ENCODE measurements at places on chromosomes 7 and 10.

GRCh38 chr7:7895004-7895650 lies 73.5 kb upstream of the GLCCI1 start:
- DNase-seq, result no peak

- no peak for DNase-seq
Measured at GRCh38 chr7:127816354-127817190, 164.6 kb downstream of the SND1 start.

GRCh38 chr10:49831352-49832035 lies 69.4 kb upstream of the OGDHL start:
- no peak for DNase-seq

- DNase-seq, result no peak
Measured at GRCh38 chr10:132933308-132934042, 8.9 kb downstream of the CFAP46 start.

GRCh38 chr10:1605121-1605520 lies 132.2 kb downstream of the ADARB2 start:
- no peak for DNase-seq

DNA sequence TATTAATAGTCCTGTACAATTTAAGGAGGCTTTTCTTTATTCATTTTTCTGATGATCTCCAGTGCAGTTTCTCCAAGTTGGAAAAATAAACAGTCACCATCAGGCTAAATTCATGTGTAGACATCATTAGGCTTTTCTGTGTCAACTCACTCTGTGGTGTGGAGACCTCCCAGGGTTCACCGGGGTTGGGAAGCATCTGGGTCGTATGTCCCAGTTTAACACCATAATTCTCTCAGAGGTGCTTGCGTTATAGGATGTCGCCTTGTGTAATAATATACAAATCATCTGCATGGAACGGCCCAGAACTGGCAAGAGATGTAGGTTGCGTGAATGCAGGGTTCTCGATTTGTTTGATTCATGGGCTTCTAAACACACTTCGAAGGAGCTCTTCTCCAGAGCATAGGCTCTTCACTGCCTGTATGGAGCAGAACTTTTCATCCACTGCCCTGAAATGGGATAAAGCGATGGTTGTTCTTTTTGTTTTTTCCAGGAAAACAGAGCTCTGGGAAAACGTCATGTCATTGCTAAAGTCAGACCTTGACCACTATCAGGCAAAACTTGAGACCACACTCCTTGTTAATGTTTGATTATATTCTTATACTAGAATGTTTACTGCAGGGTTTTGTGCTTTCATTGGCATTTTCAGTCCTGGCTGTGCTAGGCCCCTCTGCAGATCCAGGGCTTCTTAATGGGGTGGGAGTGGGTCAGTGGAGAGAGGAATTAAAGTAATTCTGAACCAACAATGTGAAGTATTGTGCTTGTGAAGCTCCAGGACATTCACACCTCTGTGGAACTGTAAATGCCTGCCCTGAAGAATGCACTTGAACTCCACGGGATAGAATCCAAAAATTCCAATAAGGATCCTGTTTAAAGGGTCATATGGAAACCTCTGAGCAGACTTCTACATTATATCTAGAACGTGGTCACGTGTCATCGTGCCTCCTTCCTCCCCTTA lies 172.8 kb downstream of the TRIL start:
- DNase-seq, result no peak

DNA sequence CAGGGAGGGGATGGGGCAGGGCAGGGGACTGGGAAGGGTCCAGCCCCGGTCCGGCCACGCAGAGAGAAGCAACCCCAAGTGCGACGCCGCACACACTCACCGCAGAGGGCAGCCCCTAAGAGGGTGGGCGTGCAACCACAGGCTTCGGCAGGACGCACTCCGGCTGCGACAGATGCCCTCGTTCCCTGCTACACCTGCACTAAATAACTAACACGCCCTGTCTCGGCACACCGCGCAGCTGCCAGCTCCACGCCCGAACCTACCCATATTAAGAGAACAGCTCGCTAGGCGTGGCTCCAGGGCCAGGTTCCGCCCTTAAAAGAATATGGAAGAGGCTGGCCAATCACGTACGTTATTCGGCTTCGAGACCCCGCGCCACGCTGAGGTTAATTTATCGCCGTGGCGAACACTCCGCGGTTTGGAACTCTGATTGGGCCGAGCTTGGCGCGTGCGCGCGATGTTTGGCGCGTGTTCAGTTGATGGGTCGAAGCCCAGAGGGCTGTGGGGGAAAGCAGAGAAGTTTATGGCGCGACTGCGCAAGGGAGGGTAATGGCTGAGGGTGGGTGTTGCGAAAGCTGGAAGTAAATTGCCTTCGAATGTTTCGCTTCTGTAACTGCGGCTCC lies 91.1 kb downstream of the OR13A1 start:
- DNase-seq, result no peak

DNA sequence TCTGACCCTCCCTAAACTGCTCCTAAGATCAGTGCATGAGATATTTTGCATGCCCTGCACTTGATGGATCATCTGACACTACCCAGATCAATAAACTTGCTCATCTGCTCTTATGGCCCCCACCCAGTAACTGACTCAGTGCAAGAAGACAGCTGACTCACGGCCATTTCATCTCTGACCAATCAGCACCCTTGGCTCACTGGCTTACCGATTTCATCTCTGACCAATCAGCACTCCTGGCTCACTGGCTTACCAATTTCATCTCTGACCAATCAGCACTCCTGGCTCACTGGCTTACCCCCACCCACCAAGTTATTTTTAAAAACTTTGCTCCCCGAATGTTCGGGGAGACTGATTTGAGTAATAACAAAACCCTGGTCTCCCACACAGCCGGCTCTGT lies 37.2 kb upstream of the OPTN start:
- DNase-seq, result no peak

- DNase-seq, result no peak
Measured at GRCh38 chr7:148919859-148920258, 35.8 kb upstream of the EZH2 start.

- DNase-seq, result no peak
Measured at GRCh38 chr10:89503652-89504370, 31.6 kb downstream of the SLC16A12 start.

DNA sequence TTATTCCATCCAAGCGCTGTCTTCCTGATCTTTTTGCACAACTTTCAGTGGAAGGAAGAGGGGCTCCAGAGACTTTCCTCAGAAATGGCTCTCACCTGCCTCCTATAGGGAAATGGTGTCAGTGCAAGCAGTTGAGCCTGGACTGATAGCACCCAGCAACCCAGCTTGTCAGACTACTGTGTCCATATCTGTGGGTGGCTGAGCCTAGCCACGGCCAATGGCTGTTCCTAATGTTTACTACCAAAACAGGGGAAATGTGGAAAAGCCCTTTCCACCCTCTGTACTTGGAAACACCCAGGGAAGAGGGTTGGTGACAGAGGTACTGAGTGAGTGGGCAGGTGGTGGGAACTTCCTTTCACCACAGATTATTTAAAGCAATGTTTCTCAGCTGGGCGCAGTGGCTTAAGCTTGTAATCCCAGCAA lies 4.3 kb upstream of the YKT6 start:
- no peak for DNase-seq

GRCh38 chr10:44958196-44958897 lies 1.3 kb upstream of the RASSF4 start:
- no peak for DNase-seq

DNA sequence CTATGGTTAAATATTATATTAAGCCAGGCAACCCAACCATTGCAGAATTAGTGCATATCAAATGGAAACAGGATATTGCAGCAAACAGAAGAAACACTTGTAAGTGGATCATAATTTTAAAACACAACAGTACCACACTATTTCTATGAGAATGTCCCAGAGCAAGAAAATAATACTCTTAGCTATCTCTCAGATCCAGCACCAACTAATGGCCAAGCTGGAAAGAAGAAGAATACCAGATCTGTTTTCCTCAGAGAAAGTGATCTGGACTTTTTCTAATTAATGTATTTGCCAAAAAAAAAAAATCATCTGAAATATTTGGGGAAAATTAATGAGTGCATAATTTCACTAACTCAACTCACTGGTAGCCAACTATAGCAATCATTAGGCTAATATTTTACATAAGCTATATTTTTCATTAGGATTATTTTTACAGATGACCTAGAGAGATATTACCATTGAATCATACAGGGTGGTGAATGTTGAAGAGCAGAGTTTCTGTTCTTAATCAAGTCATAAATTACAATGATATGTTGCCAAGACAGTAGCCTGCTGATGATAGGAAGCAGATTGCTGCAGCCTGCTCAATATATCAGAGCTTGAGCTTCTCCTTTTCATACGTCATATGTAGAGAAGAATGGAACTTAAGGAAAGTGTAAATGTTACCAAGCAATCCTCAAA lies 995.4 kb upstream of the LRRN3 start:
- DNase-seq, result no peak

GRCh38 chr10:133212853-133213494 lies 17.0 kb upstream of the UTF1 start:
- DNase-seq, result no peak

DNA sequence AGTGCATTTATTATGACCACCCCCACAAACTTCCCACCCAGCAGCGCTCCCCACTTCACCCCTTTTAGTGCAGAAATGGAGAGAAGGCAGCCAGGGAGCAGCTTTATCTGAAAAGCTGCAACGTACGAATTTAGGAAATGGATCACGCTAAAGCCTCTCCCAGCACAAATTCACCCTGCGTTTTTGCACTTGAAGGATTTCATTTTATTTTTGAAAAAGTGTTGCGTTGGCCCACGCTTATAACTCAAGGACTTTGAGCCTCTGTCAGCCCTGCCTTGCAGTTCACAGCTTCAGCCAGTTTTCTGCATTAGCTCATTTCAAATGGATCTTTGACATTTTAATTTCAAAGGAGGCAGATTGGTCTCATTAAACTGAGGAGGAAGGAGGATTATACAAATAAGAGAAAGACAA lies 556.1 kb downstream of the KCNMA1 start:
- no peak for DNase-seq

GRCh38 chr7:135333946-135334345 lies 100.3 kb downstream of the STRA8 start:
- DNase-seq, result no peak

DNA sequence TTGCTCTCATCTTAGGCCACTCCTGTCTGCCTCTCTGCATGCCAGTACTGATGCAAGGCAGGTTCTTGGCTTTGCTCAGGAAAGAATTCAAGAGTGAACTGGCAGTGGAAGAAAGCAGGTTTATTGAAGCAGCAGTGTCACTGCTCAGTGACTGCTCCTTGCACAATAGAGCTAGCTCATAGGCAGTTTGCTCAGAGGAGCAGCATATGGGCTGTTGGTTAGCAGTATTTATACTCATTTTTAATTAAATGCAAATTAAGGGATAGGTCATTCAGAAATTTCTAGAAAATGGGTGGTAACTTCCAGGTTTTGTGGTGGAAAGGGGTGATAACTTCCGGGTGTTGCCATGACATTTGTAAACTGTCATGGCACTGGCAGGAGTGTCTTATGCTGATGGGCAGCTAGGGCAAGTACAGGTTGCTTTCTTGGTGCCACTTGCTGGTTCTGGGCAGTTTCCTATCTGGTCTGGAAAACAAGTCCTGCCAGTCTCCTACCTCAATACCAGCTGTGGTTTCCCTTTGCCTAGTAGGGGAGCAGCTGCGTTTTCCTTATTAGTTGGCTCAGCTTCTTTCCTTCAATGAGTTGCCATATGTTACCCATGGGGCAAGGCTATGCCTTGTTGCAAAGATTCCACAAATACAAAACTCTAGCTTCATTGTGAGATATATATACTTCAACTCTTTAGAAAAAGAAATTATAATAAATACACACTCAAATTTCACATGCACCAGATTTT lies 64.8 kb upstream of the CALD1 start:
- no peak for DNase-seq

Data from NCI-H2029 treated with DMSO at 0.1 percent for 48 hours (cell line).